Immature natural killer cell (primary cell): ENCODE measurements at places on chromosomes 11 and 22. TPM values are rescaled to one million over a fixed set of nuclear protein-coding genes. Genes with fewer than 3 reads are reported as not detected.

- H3K36me3 ChIP-seq: peaks cover 3% of the 10 kb centered on the region
- DNase-seq: no peak
- no peak overlapping the region for H3K27ac ChIP-seq
- no peaks in the 10 kb centered on the region for H3K4me1 ChIP-seq
- H3K27me3 ChIP-seq: peaks cover 1% of the 10 kb centered on the region
Observed at GRCh38 chr11:75112200-75112599, 15.5 kb upstream of the OR2AT4 start.

- no peaks in the 10 kb centered on the region for H3K4me1 ChIP-seq
- DNase-seq: no peak
- H3K27me3 ChIP-seq: peaks cover 2% of the 10 kb centered on the region
- no peaks in the 10 kb centered on the region for H3K36me3 ChIP-seq
- H3K4me3 ChIP-seq: no peak overlapping the region
Observed at GRCh38 chr11:82523141-82523540, 210.5 kb downstream of the FAM181B start.

DNA sequence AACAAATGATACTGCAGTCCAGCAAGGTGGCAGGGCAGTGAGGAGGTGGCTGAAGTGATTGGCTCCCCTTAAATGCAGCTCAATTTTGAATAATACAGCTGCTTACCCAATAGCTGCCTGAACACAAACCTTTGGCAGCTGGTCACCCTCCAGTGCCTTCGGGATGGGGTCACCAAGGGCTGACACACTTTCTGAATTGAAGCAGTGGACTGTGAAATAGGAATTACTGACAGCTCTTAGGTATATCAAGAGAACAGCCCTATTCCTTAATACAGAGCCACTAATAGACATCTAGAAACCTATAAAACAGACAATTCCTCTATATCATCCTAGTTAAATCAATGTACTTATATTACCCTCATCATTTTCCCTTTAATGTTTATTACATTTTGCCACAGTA is 474.2 kb upstream of the KIRREL3 start:
- no peak overlapping the region for H3K4me3 ChIP-seq
- no peaks in the 10 kb centered on the region for H3K27me3 ChIP-seq
- H3K4me1 ChIP-seq: no peaks in the 10 kb centered on the region
- no peak for DNase-seq

GRCh38 chr11:126405906-126406305 is 50.4 kb downstream of the ST3GAL4 start:
- peaks cover 3% of the 10 kb centered on the region for H3K27me3 ChIP-seq
- peaks cover 12% of the 10 kb centered on the region for H3K36me3 ChIP-seq
- H3K27ac ChIP-seq: no peak overlapping the region
- no peak overlapping the region for H3K4me3 ChIP-seq

GRCh38 chr11:13868710-13869397 is 93.7 kb upstream of the SPON1 start:
- H3K27ac ChIP-seq: no peak overlapping the region
- H3K36me3 ChIP-seq: no peaks in the 10 kb centered on the region
- DNase-seq: no peak
- peaks cover 8% of the 10 kb centered on the region for H3K27me3 ChIP-seq
- H3K4me1 ChIP-seq: peaks cover 8% of the 10 kb centered on the region
- H3K4me3 ChIP-seq: no peak overlapping the region

- peaks cover 12% of the 10 kb centered on the region for H3K27me3 ChIP-seq
- peaks cover 7% of the 10 kb centered on the region for H3K4me1 ChIP-seq
- no peak overlapping the region for H3K4me3 ChIP-seq
- H3K27ac ChIP-seq: no peak overlapping the region
- peak; percentile 20 for DNase-seq
Observed at GRCh38 chr11:133082841-133083488, 449.3 kb downstream of the OPCML start.

GRCh38 chr22:45600790-45601730 is 70.6 kb upstream of the ATXN10 start:
- DNase-seq: no peak
- peaks cover 5% of the 10 kb centered on the region for H3K27me3 ChIP-seq
- H3K27ac ChIP-seq: no peak overlapping the region
- no peaks in the 10 kb centered on the region for H3K4me1 ChIP-seq
- no peaks in the 10 kb centered on the region for H3K36me3 ChIP-seq
- H3K4me3 ChIP-seq: no peak overlapping the region

GRCh38 chr11:130407978-130408377 is 20.4 kb downstream of the ADAMTS8 start:
- no peak overlapping the region for H3K27ac ChIP-seq
- no peak for DNase-seq

DNA sequence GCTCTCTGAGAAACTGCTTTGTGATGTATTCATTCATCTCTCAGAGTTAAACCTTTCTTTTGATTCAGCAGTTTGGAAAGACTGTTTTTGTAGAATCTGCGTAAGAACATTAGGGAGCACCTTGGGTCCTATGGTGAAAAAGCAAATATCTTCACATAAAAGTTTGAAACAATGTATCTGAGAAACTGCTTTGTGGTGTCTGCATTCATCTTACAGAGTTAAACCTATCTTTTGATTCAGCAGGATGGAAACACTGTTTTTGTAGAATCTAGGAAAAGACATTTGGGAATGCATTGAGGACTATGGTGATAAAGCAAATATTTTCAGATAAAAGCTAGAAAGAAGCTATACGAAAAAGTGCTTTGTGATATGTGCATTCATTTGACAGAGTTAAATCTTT is 361.3 kb downstream of the OR4C45 start:
- no peak overlapping the region for H3K4me3 ChIP-seq
- no peaks in the 10 kb centered on the region for H3K4me1 ChIP-seq
- H3K27me3 ChIP-seq: no peaks in the 10 kb centered on the region
- no peak for DNase-seq
- peaks cover 3% of the 10 kb centered on the region for H3K36me3 ChIP-seq

The HSPB2 gene
- polyA plus RNA-seq: not detected
